ENCODE measurements at places on chromosomes 3 and 15. TPM values are rescaled to one million over a fixed set of nuclear protein-coding genes. Genes with fewer than 3 reads are reported as not detected.

GRCh38 chr15:94203306-94203705 lies 28.1 kb upstream of the MCTP2 start:
- DNase-seq: no peak

GRCh38 chr3:12979151-12979946 lies 93.9 kb downstream of the IQSEC1 start:
- DNase-seq: no peak

LDHAL6B gene
- not detected for total RNA-seq

DNA sequence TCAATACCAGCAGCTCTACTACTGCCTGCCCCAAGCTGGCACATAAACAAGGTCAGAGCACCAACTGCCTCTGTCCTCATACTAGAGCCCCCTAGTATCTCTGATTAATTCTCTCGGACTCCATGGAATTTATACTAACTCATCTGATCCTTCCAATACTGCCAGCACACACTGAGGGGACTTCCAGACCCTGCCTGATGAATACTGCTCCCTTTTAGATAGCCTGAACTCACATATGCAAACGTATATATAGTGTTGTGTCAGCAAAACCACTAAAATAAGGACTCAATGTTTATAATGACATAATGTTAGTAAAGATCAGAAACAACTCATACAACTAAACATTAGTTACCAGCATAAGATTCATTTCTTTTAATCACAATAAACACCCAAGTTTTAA lies 25.0 kb downstream of the CEP70 start:
- no peak for DNase-seq

DNA sequence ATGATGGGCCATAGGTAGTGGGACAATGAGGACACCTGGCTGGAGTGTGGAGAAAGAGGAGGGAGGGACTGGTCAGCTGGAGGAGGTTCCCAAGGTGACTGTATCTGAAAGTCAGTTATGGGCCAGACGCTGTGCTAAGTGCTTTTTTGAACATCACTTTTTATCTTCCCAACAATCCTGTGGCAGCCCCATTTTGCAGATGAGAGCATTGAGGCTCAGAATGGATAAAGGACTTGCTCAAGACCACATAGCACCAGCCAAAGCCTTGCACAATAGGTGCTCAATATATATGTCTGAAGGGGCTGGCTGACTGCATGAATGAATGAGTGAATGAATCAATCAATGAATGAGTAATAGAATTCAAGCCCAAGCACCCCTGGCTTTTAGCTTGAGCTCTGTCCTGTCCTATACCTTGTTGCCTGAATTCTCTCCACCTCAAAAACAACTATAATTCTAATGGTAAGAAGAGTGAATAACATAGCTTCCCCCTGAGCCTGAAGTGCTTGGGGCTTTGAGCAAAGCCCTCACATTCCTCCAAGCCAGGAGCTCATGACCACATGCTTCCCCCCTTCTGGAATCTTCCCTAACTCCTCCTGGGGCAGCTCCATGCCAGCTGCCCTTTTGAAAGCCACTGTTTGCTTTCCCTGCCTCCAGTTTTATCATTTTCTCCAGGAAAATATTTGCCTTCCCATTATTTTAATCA lies 150.9 kb downstream of the RPLP1 start:
- DNase-seq: no peak

DNA sequence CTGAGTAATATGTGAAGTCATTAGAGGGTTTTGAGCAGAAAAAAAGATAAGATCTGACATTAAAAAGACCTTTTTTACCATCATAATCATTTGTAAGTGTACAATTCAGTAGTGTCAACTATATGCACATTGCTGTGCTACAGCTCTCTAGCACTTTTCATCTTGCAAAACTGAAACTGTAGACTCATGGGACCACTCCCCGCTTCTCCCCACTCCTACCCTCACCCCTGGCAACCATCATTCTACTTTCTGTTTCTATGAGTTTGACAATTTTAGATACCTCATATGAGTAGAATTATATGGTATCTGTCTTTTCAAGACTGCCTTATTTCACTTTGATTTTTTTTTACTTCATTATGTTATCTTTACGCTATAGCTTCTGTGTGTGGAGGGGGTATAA lies 112.8 kb downstream of the NSUN3 start:
- DNase-seq: no peak

ISLR2 gene
- total RNA-seq: not detected

DNA sequence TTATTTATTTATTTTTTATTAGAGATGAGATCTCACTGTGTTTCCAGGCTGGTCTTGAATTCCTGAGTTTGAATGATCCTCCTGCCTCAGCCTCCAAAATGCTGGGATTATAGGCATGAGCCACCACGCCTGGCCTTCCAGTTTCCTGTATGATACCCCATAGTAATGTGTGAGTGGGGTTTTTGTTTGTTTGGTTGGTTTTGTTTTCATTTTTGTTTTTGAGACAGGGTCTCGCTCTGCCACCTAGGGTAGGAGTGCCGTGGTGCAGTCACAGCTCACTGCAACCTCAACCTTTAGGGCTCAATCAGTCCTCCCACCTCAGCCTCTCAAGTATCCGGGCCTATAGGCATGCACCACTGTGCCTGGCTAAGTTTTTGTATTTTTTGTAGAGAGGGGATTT lies 30.9 kb downstream of the GOLM2 start:
- DNase-seq: no peak

FMN1 gene
- 9.3 TPM for total RNA-seq

DNA sequence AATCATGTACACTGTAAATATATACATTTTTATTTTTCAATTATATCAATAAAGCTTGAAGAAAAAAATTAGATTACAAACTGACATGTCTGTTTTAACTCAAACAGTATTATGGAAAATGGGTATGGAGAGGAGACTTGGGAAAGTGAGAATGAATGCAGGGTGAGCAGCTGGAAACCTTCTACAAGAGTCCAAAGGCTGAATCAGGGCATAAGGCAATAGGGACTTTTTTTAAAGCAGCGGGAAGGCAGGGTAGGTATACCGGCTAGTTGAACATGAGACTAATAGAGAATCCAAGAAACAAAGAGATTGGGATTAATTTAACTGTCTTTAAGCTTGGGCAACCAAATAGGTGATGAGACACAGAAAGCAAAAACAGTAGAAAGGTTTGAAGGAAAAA lies 145.3 kb downstream of the NR1I2 start:
- DNase-seq: no peak

- no peak for DNase-seq
Observed at GRCh38 chr3:119195911-119196310, 22.5 kb downstream of the UPK1B start.

- no peak for DNase-seq
Observed at GRCh38 chr3:123952844-123953520, 8.0 kb downstream of the CCDC14 start.

GRCh38 chr3:58137306-58137705 lies 73.5 kb downstream of the DNASE1L3 start:
- no peak for DNase-seq

GRCh38 chr3:171183042-171183441 lies 156.5 kb upstream of the SLC2A2 start:
- no peak for DNase-seq

DNA sequence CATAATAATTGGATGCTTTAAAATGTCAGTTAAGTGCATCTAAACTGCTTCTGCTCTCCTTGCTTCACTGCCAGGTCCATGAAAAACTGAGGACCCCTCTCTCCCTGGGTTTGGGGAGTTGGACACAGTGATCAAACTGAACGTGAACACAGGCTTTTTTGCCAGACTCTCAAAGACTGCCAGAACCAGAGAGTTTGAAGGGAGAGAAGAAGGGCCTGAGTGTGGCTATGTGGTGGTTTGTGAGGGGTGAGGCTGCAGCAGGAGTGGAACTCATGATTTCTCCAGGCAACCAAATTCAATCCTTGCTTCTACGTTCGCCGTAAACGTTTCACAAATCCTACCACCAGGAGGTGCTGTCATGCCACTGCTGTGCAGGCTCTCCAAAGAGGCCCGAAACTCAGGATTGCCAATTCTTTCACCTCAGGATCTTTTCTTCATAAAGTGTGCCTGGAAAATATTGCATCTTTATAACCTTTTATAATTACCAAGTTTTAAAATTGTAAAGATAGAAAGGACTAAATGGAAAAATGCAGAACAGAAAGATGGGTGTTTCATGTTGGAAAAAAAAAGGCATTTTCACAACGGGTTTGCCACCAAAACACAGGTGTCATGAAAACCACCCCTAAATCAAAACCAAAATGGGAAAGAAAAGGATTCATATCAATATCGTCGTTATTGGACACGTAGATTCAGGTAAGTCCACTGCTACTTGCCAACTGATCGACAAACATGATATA lies 19.7 kb downstream of the TM4SF4 start:
- no peak for DNase-seq

GRCh38 chr15:31098491-31098917 lies 3.0 kb downstream of the TRPM1 start:
- DNase-seq: no peak

CGNL1 gene
- 14.7 TPM for total RNA-seq

DNA sequence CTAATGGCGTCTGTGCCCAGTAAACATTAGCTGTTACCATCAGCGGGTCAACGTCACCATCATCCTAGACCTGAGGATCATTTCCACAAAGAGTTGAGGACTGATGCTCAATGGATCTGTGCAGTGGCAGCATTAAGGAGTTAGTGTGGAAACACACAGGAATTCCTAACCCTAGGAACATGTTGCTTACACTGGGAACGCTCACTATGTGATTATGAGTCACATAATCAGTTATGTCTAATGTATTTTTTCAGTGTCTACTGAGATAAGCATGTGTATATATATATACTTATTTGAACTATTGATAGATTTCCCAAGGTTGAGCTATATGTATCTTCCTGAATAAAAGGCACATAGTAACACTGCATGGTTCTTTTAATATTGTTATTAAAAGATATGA lies 19.0 kb downstream of the ARNT2 start:
- no peak for DNase-seq

DNA sequence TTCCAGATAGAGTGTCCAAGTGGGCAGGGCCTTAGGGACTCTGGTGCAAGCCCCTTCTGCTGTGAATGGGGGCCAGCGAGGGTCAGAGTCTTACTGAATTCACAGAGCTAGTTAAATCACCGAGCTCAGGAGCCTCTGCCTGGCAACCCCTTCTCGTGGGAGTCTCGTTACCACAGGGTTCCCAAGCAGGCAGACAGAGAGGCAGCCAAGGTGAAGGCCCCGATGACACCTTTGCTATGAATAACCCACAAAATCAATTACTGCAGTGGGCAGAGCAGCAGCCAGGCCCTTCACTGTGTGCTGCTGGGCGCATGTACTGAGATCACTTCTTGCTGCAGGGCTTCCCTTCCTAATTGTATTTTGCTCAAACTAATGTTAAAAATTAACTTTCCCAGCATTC lies 56.9 kb downstream of the SPSB4 start:
- no peak for DNase-seq

DNA sequence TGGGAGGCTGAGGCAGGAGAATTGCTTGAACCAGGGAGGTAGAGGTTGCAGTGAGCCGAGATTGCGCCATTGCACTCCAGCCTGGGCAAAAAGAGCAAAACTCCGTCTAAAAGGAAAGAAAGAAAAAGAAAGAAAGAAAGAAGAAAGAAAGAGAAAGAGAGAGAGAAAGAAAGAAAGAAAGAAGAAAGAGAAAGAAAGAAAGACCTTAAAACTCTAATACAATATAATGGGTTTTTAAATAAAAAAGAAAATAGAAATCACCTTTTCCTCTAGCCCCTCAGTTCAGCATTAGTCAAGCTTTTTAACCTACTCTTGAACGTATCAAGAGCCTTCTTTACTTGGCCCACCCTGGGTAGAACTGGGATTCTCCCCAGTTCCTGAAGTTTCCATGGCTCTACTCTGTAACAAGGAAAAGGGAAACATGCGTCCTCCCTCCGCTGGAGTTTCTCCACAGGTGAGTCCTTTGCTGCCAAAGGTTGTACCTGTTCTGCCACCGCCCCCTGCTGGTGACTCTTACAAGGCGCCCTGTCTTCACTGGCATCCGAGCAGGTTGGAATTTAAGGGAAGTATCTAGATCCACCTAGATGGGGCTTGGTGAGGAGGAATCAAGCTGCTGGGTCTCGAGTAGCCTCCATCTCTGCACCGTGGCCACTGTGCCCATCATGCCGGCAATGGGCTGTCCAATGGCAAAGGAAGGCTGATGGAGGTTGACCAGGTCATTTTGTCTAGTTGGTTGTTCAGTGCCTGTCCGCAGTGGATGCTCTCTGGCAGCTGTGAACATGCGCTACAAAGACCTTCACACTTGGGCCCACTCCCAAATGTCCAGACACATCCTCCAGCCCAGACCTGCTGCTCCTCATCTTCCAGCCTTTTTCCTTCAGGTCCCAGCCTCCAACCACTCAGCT lies 20.6 kb upstream of the EPHB3 start:
- no peak for DNase-seq

DNA sequence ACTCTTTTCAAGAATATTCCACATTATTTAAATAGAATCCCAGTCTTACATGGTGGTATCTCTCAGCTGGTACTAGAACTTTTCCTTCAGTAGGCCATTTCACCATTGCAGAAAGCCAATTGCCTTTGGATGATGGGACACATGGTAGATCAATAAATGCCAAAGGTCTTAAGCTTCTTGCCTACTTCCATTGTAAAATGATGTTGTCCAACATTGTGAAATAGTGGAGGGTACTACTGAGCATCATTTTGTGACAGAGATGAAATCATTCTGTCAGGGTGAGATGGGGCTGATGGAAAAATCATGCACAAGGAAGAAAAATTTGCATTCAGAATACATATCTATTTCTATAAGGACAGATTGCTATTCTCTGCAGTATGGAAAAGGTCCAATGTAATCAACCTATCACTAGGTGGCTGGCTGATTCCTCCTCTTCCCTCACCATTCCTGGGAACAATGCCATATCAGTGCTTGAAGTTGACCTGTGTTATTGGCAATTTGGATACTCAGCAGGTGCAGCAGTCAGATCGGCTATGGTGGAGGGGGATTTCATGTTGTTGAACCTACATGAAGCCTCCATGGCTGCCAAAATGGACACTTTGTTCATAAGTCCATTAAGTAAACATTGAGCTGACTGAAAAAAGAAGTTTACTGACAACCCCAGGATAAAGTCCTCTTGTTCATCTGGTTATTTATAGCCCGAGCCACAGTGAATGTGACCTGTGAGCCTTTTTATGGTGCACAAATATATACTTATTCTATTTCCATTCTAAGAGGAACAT lies 596.9 kb upstream of the ARPP21 start:
- DNase-seq: no peak

- no peak for DNase-seq
Observed at GRCh38 chr3:113018536-113019181, 27.9 kb downstream of the GTPBP8 start.

STRIT1 gene
- not detected for total RNA-seq

GRCh38 chr15:44775953-44776352 lies 39.6 kb downstream of the TRIM69 start:
- DNase-seq: no peak

- DNase-seq: no peak
Observed at GRCh38 chr3:40264451-40264850, 45.1 kb upstream of the EIF1B start.

- DNase-seq: no peak
Observed at GRCh38 chr3:140440446-140440845, 237.4 kb upstream of the TRIM42 start.

GRCh38 chr15:100191161-100191560 lies 150.6 kb downstream of the ADAMTS17 start:
- no peak for DNase-seq

EFHB gene
- 0.76 TPM for total RNA-seq
